HuH-7.5 (cell line): ENCODE measurements at places on chromosomes 6 and 20.
A peak's percentile ranks its signal among the peaks of the same experiment; 100 is the strongest.

DNA sequence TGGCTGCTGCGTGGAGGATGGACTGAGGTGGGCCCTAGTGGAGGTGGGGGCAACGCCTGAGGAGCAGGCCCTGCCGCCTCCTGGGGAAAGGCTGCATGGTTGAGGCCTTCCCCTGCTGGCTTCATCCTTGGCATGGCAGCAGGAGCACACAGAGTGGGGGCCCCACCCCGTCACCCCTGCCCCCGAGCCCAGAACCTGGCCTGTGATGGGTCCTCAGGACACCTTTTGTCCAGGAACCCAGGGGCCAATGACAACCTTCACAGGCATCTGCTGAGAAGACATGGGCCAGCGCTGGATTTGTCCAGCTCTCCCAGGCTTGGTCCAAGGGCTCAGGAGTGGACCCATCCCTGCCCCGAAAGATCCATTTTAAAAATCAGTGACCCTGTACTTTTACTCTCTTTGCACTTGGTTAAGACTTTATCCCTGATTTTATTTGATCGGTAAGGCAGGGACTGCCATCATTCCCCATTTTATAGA, 575 bp upstream of the SLC17A9 start:
- no peak for DNase-seq

GRCh38 chr20:12916699-12917098, 92.1 kb upstream of the SPTLC3 start:
- no peak for DNase-seq

- DNase-seq = no peak
Observed at GRCh38 chr20:32538526-32538939, 46.6 kb downstream of the NOL4L start.

DNA sequence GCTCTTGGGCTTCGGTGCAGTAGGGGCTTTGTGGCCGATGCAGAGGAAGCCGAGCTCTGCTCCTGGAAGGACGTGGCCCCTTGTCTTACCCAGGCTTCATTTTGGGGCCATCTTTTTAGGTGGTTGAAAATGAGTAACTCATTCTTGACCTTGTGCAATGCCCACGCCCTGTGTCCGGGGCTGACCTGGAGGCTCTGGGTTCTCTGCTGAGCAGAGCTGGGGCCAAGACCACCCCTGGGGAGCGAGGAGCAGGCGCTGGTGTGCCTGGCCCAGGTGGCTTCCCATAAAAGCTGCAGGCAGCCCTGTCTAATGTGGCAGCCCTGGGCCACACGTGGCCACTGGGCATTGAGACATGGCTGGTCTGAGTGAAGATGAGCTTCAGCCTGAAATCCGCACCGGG, 25.7 kb downstream of the NTSR1 start:
- DNase-seq = no peak

DNA sequence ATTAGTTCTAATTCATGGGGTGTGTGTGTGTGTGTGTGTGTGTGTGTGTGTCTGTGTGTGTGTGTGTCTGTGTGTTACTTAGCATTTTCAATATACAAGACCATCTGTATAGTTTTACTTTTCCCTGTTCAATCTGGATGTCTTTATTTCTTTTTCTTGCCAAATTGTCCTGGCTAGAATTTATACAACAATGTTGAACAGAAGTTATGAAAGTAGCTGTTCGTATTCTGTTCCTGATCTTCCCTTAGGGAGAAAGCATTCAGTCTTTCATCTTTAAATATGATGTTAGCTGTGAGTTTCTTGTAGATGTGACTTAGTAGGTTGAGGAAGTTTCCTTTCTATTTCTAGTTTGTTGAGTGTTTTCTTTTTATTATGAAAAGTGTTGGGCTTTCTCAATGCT, 334.7 kb upstream of the RNF24 start:
- DNase-seq = no peak

DNA sequence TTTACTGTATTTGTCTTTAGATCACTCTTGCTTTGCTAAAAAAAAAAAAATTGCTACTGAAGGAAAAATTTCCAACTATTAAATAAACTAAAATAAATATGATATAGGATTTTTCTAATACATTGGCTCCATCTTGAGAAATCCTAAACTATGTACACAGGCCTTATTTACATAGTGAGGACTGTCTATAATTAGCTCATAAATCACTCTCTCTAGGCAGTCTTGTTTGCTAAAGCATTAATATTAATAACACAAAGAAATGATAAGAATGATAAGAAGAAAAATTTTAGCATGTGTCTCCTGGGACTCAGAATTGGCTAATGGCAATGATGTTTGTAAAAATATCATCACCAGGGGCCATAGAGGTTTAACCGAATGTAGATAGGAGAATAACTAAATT, 13.3 kb upstream of the CRYBG1 start:
- DNase-seq = no peak

DNA sequence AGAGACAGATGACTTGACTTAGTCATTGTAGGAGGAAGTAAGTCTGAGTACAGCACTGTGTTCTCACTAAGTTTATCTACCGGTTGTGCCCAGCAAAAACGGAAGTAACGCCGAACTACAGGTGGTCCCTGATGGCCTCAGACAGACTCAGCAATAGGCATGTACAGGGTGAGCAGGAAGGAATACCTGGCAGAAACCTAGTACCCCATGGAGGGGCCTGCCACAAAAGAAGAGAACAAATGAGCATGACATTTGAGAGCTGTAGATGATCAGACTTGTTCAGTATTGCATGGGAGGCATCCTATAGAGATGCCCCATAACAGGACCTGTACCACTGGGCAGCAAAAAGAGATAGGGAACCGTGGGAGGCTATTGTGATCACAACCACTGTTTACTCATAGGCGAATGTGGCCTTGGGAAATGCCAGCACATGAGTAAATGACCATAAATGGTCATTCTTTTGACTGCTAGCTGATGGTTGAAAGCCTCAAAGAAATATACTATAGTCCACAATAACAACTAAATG, 106.4 kb upstream of the TAB2 start:
- no peak for DNase-seq

GRCh38 chr20:57040924-57041323, 225.5 kb downstream of the BMP7 start:
- no peak for DNase-seq

DNA sequence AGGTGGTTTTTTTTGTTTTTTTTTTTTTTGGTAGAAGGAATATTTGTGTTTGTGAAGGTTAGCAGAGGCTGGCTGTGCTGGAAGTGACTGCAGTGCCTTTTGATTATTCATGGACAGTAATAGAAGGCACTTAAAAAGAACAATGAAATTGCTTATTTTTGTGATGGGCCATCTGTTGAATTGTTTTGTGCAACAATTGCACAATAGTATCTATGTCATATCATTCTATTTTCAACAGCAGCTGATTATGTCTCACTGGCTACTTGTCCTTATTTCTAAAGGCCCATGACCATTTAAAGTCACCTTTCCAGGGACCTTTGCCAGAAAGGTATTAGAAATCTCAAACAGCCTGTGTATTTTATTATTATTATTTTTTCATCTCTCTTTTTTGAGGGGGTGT, 70.6 kb downstream of the AFG1L start:
- no peak for DNase-seq

DNA sequence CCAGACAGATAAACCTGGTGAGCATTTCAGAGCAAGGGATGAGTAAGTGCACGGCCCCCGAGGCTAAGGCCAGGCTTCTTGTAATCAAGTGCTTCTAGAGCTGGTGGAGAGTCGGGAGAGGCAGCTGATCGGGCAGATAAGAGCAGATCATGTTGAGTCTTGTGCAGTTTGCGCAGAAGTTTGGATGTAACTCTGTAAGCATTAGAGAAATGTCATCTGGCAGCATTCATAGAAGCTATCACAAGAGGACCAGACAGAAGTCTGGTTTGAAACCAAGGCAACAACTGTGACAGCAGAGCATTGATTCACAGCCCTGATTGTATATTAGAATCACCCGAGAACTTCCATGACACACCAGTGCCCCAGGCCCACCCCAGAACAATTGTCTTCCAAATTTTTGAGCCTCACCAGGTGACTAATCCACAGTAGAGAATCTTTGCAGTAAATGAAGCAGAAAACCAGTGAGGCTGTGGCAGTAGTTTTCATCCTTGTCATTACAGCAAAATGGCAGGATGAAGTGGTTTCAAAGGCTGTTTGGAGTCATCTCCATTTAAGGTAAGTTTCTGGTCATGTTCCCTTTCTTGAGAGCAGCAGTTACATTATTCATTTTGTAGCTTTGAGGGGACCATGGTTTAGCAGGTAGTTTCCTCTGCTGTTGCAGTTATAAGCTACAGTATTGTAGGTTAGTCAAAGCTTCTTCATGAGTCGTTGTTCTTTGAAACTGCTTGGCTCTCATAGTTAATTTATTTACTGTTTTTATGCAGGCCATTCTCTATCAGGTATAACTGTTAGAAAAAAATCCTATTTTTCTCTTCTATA, 84.1 kb downstream of the RNF217 start:
- no peak for DNase-seq

- peak; percentile 40 for DNase-seq
Observed at GRCh38 chr6:33987531-33988021, 158.3 kb downstream of the GRM4 start.

GRCh38 chr6:130593200-130593599, 227.4 kb downstream of the TMEM200A start:
- no peak for DNase-seq

DNA sequence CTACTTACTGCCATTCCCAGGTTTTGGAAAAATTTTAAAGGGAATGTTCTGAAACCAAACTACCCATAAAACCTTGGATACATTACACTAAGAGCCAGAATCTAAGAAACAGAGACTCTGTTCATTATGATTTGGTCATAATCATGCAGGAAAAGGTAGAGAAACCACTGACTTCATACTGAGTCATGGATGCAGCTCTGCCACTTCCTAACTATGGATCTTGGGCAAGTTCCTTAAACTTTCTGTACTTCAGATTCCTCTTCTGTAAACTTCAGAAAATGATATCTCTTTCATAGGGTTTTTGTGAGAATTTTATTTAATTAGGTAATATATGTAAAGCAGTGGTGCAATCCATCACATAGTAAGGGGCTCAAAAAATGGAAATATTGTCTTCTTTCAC, 20.0 kb downstream of the PLA2G7 start:
- DNase-seq = no peak

DNA sequence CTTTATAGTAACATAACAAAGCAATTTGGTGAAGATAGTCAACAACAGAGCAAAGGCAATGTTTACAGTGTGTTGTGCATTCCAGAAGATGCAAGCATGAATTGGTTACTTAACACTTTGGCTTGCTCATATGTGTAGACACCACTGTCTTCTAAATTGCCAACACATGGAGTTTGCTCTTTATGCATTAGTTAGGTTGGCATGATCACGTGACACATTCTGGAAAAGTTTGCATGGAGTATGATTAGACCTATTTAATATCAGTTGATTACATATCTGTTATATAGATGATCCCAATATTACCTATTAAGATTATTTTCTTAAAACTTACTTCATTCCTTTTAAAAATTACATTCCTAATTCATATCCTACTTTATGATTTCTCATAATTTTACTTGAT, 197.6 kb downstream of the RIMS1 start:
- DNase-seq = no peak

GRCh38 chr20:15113144-15113773, 775.8 kb upstream of the FLRT3 start:
- no peak for DNase-seq

DNA sequence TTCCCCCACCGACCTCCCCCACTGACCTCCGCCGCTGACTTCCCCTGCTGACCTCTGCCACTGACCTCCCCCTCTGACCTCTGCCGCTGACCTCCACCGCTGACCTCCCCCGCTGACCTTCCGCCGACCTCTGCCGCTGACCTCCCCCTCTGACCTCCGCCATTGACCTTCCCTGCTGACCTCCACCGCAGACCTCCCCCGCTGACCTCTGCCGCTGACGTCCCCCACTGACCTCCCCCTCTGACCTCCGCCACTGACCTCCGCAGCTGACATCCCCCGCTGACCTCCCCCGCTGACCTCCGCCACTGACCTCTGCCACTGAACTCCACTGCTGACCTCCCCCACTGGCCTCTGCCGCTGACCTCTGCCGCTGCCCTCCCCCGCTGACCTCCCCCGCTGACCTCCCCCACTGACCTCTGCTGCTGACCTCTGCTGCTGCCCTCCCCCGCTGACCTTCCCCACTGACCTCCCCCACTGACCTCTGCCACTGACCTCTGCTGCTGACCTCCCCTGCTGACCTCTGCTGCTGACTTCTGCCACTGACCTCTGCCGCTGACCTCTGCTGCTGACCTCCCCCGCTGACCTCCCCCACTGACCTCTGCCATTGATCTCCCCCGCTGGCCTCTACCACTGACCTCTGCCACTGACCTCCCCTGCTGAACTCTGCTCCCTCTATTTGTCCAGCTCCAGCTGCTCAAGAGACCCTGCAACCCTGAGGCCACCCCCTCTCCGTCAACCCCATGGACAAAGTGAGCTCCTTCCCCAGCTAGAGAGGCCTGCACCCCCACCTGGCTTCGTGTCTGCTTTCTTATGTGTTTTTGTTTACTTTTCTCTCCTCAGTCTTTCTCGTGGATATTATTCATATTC, 91.4 kb upstream of the AFDN start:
- DNase-seq = no peak

DNA sequence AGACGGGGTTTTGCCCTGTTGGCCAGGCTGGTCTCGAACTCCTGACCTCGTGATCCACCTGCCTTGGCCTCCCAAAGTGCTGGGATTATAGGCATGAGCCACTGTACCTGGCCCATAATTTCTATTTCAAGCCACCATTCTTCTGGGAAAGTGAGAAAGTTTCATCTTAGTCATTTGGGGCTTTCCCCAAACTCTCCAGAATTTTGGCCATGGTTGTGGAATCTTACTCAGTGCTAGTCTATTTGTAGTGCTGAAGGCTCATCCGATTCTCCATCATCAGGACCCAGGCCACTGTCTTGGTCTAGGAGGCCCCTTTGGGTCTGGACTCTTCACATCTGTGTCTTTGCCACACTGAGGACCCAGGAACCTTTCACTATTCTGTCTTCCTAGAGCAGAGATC, 164.9 kb downstream of the EYA2 start:
- DNase-seq = no peak

DNA sequence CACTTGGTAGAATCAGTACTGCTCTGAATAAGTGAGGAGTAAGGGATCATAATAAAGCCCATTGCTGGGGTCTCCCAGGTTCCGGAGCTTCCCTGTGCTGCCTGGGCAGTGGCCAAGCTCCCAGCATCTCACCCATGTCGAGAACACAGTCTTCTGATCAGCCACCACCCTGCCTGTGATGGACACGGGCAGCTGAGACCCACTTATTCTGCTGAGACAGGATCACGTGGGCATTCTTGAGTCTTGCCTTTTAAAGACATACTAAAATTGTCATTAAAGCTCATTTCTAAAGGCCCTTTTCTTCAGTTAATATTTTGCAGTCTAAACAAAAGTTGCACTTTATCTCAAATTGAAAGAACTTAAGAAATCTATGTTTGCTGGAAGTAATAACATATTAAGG, 42.7 kb upstream of the SLC22A2 start:
- DNase-seq = no peak

GRCh38 chr6:90397929-90398674, 101.5 kb upstream of the BACH2 start:
- DNase-seq = no peak

- no peak for DNase-seq
Observed at GRCh38 chr6:2055911-2056310, 189.5 kb downstream of the GMDS start.

GRCh38 chr6:25341203-25341552, 62.0 kb downstream of the CARMIL1 start:
- DNase-seq = no peak
